ENCODE measurements at places on chromosomes 7 and 10.
A peak's percentile ranks its signal among the peaks of the same experiment; 100 is the strongest.

DNA sequence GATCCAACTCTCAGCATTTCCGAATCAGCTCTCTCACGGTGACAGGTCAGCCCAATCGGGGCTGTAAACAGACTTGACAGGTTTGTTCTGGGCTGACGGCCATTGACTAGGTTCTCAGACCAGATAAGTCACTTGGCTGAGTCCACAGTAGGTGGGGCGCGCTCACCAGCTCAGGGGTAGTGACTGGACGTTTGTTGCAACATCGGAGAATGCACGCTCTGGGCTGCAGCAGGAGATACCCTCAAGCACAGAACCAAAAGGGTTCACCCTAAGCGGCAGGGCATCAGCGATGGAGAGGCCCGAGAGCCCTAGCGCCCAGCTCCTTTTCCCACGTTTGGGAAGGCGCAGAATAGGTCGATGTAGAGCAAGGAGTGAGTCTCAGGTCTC lies 1.8 kb downstream of the KLLN start:
- peak; percentile 87 for DNase-seq

- peak; percentile 75 for DNase-seq
These were observed 72.5 kb downstream of the C10orf90 start for GRCh38 chr10:126598009-126598408.

- DNase-seq = no peak
These were observed 76.9 kb downstream of the ZNF365 start for GRCh38 chr10:62450912-62451610.

DNA sequence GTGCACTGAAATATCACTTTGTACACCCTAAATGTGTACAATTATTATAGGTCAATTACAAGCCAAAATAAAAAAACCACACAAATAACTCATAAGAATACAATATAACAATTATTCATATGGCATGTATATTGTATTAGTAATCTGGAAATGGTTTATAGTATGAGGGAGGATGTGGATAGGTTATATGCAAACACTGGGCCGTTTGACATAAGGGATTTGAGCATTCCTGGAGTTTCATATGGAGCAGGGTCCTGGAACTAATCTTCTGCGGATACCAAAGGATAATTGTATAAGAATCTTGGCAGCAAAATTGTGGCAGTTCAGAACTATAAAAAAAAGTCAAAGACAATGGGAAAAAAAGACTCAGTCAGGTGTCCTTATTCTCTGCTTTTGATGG lies 619.4 kb downstream of the CNTNAP2 start:
- no peak for DNase-seq

- DNase-seq = no peak
These were observed 8.7 kb upstream of the COBL start for GRCh38 chr7:51325261-51325676.

- peak; percentile 48 for DNase-seq
These were observed 41.3 kb downstream of the CELF2 start for GRCh38 chr10:11058965-11059364.

DNA sequence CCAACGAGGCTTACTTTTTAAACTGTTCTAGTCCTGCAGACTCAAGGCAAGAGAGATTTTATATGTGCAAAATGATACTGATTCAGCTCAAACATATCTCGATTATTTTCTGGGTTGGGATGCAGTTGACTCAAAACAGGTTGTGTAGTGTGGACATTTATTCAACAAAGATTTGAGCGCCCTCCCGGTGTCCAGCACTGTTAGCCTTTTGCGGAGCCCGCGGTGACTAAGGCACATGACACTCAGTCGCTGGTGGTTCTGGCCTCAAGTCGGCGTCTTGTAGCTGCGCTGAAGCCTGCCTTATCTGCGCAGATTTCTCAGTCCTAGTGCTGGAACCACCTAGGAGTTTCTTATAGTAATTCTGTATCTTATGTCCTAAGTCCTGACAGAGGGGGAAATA lies 938 bp upstream of the CADPS2 start:
- DNase-seq = peak; percentile 84

Data from choroid plexus epithelial cell (primary cell).